ENCODE measurements at places on chromosomes 7 and 10. TPM values are rescaled to one million over a fixed set of nuclear protein-coding genes. Genes with fewer than 3 reads are reported as not detected.

DNA sequence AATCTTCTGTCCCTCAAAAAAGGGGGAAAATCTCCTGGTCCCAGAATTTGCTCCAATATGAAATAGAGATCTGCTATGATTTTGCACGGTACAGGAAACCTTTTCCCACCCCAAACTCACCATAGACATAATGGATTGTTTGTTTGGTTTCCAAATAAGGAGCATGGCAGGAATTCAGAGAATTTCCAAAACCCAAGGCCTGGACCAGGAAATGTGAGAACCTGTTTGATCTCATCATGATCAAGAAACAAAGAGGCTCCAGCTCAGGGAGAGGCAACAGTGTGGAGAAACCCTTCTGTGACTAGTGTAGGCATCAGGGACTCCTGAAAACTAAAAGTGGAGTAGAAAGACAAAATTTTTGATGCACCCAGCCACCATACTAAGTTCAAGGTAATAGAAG, 1548.1 kb upstream of the LRRTM3 start:
- no peaks in the 10 kb centered on the region for H3K36me3 ChIP-seq
- no peaks in the 10 kb centered on the region for H3K27me3 ChIP-seq
- DNase-seq: no peak
- H3K4me3 ChIP-seq: no peak overlapping the region
- no peaks in the 10 kb centered on the region for H3K4me1 ChIP-seq
- no peak overlapping the region for H3K27ac ChIP-seq

DNA sequence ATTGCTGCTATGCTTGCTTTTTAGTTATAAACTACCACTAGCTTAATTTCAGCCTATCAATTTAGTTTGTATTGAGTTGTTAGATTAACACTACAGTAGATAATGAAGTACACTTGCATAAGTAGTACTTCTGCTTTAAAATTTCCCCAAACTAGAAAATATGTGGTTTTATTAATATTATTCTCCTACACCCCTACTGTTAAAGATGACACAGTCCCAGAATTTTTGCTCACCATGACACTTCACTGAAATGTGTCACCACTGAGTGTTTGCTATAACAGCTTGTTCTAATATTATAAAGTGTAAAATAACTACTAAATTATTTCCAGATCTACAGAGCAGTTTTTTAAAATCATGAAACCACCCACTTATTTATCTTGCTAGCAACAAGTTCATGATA, 31.6 kb downstream of the RHEB start:
- no peaks in the 10 kb centered on the region for H3K27me3 ChIP-seq
- no peak overlapping the region for H3K27ac ChIP-seq
- no peak for DNase-seq
- H3K4me1 ChIP-seq: peaks cover 24% of the 10 kb centered on the region
- H3K36me3 ChIP-seq: peaks cover 41% of the 10 kb centered on the region
- no peak overlapping the region for H3K4me3 ChIP-seq

DNA sequence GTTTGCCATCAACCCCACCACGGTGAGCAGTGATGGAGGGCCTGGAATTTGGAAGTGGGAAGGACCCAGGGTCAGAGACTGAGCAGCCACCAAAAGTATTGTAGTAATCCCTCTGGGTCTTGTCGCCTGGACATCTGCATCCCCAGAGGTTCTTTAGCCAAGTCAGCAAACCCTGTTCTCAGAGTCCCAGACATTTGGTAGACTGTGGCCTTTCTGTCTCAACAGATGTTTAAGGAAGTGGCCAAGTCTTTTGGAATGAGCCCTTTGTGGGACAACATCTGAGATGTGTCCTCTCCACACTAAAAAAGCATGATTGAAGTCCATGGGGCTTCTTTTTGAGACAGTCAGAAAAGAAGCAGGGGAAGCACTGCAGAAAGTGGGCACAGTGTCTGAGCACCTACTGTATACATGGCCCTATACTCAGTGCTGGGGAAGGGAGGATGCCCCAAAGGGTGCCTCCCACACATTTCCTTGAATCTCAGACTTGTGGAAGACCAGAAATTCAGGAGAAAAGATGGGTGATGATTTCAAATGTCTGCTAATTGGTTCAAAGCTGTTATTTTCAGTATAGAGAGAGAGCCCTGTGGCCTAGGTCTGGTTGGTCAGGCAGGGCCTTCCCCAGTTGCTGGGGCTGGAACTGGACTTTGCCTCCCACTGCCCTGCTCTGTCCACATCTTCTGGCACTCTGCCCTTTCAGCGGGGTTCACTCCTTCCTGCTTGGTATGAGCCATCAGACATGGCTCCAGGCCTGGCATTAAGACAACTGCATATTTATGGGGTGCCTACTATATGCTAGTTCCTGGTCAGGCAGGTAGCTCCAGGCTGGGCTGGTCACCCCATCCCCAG, 26.5 kb upstream of the VSIR start:
- no peaks in the 10 kb centered on the region for H3K36me3 ChIP-seq
- H3K4me1 ChIP-seq: peaks cover 21% of the 10 kb centered on the region
- no peak overlapping the region for H3K4me3 ChIP-seq
- H3K27me3 ChIP-seq: no peaks in the 10 kb centered on the region
- no peak for DNase-seq

GRCh38 chr7:113715981-113716856, 202.6 kb downstream of the PPP1R3A start:
- H3K27ac ChIP-seq: no peak overlapping the region
- H3K27me3 ChIP-seq: no peaks in the 10 kb centered on the region
- no peaks in the 10 kb centered on the region for H3K36me3 ChIP-seq
- no peaks in the 10 kb centered on the region for H3K4me1 ChIP-seq
- no peak overlapping the region for H3K4me3 ChIP-seq

Gene SRI
- 169 TPM for total RNA-seq

Data from activated CD8-positive, alpha-beta T cell treated with anti-CD3 and anti-CD28 coated beads for 36 hours (primary cell).